ENCODE measurements at places on chromosomes 7 and 10. TPM values are rescaled to one million over a fixed set of nuclear protein-coding genes. Genes with fewer than 3 reads are reported as not detected.

DNA sequence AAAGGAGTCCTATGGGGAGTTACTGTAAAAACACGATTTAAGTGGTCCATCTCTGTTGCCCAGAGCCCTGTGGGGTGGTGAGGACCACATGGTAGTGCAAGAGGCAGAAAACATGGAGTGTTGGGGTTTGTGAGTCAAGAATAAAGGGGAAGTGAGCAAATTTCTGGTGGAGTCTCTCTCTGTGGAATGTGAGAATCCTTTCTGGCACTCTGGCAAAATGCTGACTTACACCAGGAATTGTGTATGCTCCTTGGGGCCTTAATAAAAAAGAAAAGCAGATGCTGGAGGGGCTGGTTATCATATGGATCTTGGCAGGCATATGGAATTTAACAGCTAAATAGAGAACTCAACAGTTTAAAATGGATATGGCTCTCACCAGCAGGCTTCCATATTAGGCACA is 486.0 kb downstream of the TNS3 start:
- no peaks in the 10 kb centered on the region for H3K4me1 ChIP-seq
- H3K27me3 ChIP-seq: no peaks in the 10 kb centered on the region
- no peaks in the 10 kb centered on the region for H3K36me3 ChIP-seq
- H3K4me3 ChIP-seq: no peak overlapping the region
- H3K27ac ChIP-seq: no peak overlapping the region

DNA sequence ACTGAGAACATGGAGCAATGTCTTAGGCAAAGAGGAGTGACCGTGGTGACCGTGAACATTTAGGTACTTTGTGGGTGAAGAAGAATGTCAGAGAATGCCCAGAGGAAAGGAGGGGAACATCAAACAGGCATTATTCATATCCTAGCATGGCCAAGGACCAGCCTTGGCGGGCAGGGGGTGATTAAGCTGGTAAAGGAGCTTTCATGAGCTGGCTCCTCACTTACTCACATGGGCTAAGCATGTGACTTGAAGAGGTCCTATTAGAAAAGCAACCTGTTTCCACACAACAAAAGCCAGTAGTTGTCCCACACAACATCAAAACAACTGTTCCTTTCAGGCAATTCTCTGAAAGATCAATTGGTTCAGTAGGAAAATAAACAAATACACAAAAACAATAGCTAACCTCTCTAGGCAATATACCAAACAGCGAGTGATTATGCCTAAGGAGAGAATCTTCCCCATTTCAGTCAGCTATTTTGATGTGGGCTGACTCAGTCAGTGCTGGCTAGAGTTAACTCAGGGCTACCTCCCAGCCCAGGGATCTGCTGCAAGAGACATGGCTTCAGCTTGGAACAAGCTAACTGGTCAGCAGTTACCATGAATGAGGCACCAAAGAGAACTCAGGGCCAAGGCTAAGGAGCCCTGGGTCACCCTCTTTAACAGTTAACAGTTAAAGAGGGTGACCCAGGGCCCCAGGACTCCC is 283.5 kb downstream of the ARHGAP12 start:
- no peak overlapping the region for H3K27ac ChIP-seq
- no peaks in the 10 kb centered on the region for H3K27me3 ChIP-seq
- H3K36me3 ChIP-seq: no peaks in the 10 kb centered on the region
- no peak overlapping the region for H3K4me3 ChIP-seq
- DNase-seq: no peak

DNA sequence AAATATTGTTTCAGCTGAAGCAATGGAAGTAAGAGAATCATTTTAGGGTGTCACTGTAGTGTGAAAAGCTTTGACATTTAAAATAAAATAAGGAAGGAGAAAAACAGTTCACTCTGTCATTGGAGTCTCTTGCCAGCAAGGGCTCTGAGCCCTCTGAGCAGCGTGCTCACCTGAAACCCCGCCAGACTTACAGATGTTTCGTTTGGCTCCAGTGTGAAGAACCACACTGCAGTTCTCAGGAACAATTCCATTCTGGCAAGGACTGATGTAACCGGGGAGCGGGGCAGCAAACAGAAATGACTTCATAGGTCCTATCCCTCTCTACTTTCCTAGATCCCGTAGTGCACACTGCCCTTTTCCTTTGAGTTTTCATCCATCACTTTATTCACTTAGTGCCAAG is 164.3 kb downstream of the CELF2 start:
- H3K27me3 ChIP-seq: no peaks in the 10 kb centered on the region
- H3K4me1 ChIP-seq: peaks cover 84% of the 10 kb centered on the region
- DNase-seq: no peak
- H3K4me3 ChIP-seq: peak overlapping the region; percentile 73
- H3K36me3 ChIP-seq: peaks cover 57% of the 10 kb centered on the region
- peak overlapping the region; percentile 89 for H3K27ac ChIP-seq

DNA sequence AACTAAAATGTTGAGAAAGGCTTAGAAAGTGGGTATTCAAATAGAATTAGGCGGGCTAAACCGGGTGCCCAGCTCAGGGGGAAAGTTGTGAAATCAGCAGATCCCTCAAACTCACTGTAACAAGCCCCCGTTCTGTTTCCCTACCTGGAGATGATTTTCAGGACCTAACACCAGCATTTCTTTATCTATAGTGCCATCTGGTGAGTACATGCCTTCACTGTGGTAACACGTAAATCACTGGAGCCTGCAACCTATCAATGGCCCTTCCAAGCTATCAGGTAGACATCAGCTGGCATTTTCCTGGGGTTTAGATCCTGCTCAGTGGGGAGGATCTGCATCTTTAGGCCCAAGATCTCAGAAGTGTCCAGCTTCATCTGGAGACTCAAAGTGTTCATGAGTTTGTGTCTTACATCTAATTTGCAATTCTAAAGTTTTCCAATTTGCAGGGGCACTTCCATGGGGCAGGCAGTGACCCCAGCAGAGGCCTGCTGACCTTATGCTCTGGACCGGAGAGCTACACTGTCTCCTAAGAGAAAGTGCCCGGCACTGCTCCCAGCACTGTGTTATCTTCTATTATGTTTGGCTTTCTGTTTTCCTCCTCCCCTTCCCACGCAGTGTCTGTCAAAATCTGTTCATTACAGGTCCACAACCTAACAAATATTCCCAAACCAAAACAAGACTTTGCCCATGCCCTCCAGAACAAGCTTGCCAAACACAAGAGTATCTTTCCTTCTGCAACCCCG is 132.5 kb downstream of the LSM5 start:
- no peaks in the 10 kb centered on the region for H3K4me1 ChIP-seq
- no peaks in the 10 kb centered on the region for H3K27me3 ChIP-seq
- H3K36me3 ChIP-seq: no peaks in the 10 kb centered on the region
- no peak overlapping the region for H3K4me3 ChIP-seq

DNA sequence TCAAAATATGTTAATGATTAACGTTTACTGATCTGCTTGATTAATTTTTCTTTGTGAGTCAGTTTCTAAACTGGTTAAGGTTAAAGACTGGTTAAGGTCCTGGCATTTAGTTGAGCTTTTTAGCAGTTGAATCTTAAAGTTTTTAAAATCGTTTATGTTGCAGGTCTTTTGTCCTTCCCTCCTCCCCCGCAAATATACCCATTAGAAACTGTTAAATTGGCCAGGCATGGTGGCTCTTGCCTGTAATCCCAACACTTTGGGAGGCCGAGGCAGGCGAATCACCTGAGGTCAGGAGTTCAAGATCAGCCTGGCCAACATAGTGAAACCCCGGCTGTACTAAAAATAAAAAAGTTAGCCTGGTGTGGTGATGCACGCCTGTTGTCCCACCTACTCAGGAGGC is 100.9 kb downstream of the PODXL start:
- H3K36me3 ChIP-seq: peaks cover 10% of the 10 kb centered on the region
- H3K27me3 ChIP-seq: no peaks in the 10 kb centered on the region
- H3K4me3 ChIP-seq: no peak overlapping the region
- DNase-seq: no peak
- H3K4me1 ChIP-seq: no peaks in the 10 kb centered on the region

GRCh38 chr7:141557360-141557759 is 6.2 kb downstream of the AGK start:
- no peaks in the 10 kb centered on the region for H3K27me3 ChIP-seq
- H3K36me3 ChIP-seq: peaks cover 26% of the 10 kb centered on the region
- H3K4me1 ChIP-seq: peaks cover 17% of the 10 kb centered on the region
- H3K27ac ChIP-seq: no peak overlapping the region

DNA sequence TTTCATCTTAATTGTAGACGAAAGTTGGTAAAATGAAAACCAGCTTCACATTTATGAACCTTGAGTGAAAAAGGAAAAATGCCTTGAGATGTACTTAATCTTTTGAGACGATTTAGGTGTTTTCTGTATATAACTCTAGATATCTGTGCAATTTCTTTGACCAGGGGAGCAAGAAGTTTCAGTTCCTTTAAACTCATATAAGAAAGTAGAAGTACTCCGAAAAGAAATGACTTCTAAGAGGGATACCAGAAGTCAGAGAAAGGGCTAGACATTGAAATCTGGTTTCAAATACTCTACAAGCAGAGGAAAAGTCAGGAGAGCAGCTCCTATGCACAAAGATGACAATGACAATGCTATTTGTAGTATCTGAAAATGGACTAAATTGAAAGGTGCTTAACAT is 303.7 kb downstream of the BAMBI start:
- H3K27ac ChIP-seq: no peak overlapping the region
- H3K4me1 ChIP-seq: no peaks in the 10 kb centered on the region
- no peak for DNase-seq
- H3K36me3 ChIP-seq: no peaks in the 10 kb centered on the region

DNA sequence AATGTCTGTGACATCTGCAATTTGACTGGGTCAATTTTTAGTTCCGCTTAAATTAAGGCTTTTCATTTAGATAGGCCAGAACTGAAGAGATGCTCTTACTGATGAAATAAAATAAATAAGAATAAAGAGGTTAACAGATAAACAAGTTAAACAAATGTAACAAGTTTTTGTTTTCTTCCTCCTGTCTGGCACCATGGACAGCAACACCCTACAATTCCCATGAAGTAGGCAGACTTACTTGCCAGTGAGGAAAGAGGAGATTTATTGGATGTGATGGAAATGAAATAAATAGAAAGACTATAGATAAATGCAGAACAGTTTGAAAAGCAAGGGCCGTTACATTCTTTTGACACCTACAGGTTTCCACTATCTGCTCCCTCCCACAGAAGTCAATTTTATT is 118.5 kb downstream of the AMPH start:
- no peaks in the 10 kb centered on the region for H3K36me3 ChIP-seq
- no peak overlapping the region for H3K4me3 ChIP-seq
- no peak for DNase-seq
- no peaks in the 10 kb centered on the region for H3K27me3 ChIP-seq

The UBE3C gene
- total RNA-seq: 60.3 TPM

GRCh38 chr7:29890251-29890650 is 83.9 kb downstream of the WIPF3 start:
- no peak for DNase-seq
- no peaks in the 10 kb centered on the region for H3K4me1 ChIP-seq
- H3K27me3 ChIP-seq: peaks cover under 1% of the 10 kb centered on the region
- H3K4me3 ChIP-seq: no peak overlapping the region

GRCh38 chr7:94452239-94452638 is 57.4 kb upstream of the CASD1 start:
- no peak for DNase-seq
- H3K4me3 ChIP-seq: no peak overlapping the region
- H3K27ac ChIP-seq: no peak overlapping the region
- H3K36me3 ChIP-seq: no peaks in the 10 kb centered on the region

GRCh38 chr10:119120413-119120867 is 16.5 kb downstream of the DENND10 start:
- H3K36me3 ChIP-seq: peaks cover 57% of the 10 kb centered on the region
- no peak overlapping the region for H3K4me3 ChIP-seq
- peaks cover 4% of the 10 kb centered on the region for H3K4me1 ChIP-seq
- no peaks in the 10 kb centered on the region for H3K27me3 ChIP-seq
- no peak for DNase-seq
- peak overlapping the region; percentile 14 for H3K27ac ChIP-seq

DNA sequence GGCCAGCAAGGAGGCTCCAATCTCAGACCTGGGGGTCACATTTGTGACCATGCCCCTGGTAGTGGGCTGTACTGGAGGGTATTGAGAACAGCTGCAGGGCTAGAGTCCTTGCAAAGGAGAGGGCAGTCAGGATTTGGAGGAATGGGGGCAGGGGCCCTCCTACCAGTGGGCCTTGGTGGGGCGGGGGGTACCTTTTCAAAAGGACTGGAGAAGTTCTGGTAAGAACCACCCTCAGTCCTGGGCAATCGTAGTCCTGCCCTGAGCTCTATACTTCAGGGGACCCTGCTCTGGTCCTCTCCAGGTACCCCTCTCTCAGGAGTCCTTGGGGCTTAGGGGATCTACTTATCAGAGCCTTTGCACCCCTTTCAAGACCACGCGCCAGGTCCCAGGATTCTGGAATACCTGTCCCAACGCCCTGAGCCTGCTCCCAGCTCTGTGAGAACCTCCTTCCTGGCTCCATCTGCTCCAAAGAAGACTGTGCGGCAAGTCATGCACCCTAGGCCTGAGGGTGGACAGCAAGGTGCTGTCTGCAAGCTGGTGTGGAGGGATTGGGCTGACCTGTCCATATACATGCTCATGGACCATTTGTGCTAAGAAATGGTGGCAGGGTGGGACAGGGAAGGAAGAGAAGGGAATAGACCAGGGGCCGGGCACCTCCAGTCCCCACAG is 134.1 kb upstream of the EEPD1 start:
- DNase-seq: no peak
- H3K27me3 ChIP-seq: peaks cover under 1% of the 10 kb centered on the region
- H3K4me3 ChIP-seq: no peak overlapping the region

DNA sequence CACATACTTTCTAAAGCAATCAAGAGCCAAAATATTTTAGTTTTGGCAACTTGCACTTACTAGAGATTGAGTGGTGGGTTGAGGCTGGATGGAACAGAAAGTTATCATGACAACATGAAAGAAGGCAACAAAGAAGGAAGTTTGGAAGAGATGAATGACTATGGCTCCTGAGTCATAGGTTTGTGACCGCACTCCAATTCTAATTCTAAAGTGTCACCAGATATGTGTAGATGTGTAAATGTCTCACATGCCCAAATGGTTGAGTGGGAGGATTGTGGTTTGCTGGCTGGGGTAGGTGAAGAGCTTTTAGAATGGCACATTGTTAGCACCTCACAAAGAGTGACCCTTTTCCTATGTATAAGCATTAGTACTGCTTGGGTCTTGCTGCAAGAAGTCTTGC is 20.2 kb downstream of the TAS2R16 start:
- no peak for DNase-seq
- H3K36me3 ChIP-seq: no peaks in the 10 kb centered on the region
- no peaks in the 10 kb centered on the region for H3K27me3 ChIP-seq
- H3K4me1 ChIP-seq: no peaks in the 10 kb centered on the region
- no peak overlapping the region for H3K27ac ChIP-seq
- no peak overlapping the region for H3K4me3 ChIP-seq

The AEBP1 gene
- total RNA-seq: 4.1 TPM

DNA sequence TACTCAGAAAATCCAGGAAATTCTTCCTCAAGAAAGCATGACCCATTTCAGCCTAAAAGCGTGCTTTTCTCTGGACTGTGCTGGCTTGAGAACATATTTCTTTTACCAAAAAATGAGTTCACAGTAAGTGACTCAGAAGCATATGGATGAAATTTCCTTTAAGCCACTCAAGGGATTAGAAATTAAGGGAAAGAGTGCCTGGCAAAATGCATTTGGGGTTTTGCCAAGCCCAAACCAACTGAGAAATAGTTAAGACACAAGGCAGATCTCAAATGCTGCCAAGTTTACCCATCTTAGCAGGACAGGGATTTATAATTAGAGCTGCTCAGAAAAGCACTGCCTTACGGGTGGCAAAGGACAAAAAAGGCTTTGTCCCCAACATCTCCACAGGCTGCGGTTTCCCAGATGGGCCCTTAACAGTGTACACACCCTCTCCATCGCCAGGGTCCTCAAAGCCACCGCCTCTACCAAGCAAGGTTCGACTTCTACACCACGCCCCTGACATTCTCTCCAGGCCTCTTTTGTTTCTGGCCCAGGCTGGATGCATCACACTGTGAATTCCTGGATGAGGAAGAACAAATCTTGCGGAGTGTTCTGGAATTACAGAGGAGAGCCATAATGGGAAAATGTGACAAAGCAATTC is 30.1 kb upstream of the CDHR3 start:
- H3K36me3 ChIP-seq: peaks cover 18% of the 10 kb centered on the region
- H3K27ac ChIP-seq: no peak overlapping the region
- H3K4me1 ChIP-seq: no peaks in the 10 kb centered on the region

The EFCAB10 gene
- total RNA-seq: 0.86 TPM
